Left renal cortex interstitium (tissue), 4 donors: ENCODE measurements at places on chromosomes 5 and 9. TPM values are rescaled to one million over a fixed set of nuclear protein-coding genes. Genes with fewer than 3 reads are reported as not detected.

DNA sequence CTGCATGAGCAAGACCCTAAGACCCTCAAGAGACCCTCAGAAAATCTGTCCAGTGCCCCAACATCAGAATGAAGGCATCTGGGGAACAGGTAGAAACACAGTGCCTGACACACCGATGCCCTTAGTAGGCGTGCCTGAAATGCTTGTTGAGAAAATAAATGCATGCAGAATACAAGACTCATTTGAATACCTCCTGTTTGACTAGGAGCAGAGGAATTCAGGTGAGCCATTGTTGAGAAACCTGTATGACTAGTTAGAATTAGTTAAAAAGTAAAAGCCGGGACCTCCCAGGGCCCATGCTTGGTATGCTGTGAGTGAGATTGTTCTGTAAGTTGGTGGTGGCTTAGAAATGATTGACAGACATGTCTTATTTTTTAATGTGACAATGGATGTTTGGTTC lies 55.0 kb downstream of the WWC1 start:
- DNase-seq: no peak

DNA sequence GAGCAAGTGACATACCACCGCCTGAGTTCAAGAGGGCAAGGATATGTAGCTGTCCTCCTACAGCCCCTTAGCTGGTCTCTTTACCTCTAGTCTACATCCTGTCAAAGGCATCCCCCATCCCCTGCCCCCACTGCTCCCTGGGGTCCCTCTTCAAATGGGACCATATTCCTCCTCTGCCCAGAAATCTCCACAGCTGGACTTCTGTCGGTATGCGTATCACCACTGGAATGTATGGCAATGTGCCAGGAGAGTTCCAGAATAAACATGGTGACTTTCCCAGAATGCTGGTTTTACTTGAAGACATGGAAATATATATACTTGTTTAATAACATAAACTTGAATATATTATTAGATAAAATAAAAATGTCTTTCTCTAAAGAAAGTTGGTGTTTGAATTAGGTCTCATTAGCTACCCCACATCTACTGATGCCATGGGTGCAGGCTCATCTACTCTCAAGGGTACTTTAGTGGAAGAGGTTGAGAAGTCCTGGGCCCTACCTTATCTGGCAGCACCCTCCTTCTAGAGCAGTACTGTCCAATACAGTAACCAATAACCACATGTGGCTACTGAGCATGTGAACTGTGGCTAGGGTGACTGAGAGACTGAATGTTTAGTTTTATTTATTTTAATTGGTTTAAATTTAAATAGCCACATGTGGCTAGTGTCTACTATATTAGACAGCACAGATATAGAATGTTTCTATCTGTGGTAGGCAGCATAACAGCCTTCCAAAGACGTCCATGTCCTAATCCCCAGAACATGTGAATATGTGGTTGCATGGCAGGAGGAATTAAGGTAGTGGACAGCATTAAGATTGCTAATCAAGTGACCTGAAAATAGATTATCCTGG lies 181.7 kb upstream of the SLC30A5 start:
- DNase-seq: no peak

DNA sequence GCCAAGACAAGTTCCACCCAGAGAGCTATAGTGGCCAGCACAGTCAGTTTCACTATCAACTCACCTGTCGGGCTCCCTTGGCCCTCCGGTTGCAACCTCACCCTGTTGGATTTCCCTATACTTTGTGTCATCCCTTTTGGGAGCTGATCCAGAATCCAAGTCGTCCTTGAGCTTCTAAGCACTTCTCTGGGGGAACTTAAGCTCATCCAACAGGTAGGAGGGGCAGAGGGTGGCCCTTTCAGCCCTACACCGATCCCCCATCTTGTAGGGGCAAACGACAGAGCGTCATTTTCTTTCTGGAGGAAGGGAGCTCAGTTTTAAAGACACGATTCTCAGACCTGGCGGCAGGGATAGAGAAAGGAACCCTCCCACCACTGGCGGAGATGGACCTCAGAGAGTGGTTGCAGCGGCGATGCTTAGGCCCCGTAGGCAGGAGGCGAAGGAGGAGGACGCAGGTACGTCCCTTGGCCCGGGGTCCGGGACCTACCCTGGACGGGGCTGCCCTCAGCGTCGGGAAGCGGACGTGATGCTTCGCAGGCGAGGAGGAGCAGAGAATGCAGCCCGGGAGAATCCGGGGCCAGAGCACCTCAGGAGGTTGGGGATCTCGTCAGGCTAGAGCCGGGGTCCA lies 519 bp downstream of the ZER1 start:
- peak; percentile 11 for DNase-seq

DNA sequence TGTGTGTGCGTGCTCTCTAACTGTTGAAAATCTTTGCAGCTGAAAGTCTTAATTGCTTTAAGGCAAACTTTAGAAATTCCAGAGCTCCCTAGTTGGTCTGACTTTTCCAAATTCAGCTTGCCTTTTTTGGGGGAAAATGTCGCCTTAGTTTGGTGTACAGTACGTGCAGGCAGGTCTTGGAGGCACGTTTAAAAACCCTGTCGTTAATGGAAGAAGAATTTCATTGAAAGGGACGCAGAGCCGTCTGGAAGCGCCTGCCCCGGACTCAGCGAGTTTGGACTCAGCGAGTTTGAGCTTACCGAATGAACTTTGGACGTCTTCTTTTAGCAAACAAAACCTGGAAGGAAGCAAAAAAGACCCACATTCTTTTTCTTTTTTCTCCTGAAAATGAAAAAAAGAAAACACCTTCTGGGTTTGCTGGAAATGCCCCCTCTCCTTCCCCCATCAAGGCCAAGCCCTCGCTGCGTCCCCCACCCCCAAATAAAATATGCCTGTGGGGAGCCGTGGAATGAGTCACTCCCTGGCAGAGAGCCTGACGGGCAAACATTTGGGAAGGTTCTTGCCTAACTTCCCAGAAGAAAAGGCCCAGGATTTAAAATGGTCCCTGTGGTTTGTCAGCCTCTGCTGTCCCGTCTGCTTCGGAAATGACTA lies 1.5 kb downstream of the NEK6 start:
- DNase-seq: no peak

GRCh38 chr5:42108468-42108867 lies 183.4 kb downstream of the FBXO4 start:
- no peak for DNase-seq

- DNase-seq: peak; percentile 46
These were observed 206.6 kb downstream of the SPOCK1 start for GRCh38 chr5:137292461-137293027.

DNA sequence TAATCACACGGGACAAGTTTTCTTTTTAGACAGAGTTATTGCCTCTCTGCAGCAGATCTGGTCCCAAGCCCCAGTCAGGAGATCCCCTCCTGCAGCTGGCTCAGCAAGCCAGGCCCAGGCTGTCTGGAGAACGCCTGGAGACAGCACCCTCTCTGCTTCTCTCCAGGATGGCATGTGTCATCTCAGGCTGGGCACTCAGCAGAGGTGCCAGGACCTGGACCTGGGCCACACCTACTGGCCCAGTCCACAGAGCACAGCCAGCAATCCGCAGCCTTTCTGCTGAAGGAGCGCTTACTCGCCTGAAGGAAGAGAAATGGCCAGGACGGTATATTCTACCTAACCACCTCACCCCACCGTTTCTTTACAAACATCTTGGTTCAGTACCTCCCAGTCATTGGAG lies 4.7 kb upstream of the TBC1D9B start:
- no peak for DNase-seq

GRCh38 chr5:123422433-123423277 lies 548 bp downstream of the CEP120 start:
- peak; percentile 44 for DNase-seq

DNA sequence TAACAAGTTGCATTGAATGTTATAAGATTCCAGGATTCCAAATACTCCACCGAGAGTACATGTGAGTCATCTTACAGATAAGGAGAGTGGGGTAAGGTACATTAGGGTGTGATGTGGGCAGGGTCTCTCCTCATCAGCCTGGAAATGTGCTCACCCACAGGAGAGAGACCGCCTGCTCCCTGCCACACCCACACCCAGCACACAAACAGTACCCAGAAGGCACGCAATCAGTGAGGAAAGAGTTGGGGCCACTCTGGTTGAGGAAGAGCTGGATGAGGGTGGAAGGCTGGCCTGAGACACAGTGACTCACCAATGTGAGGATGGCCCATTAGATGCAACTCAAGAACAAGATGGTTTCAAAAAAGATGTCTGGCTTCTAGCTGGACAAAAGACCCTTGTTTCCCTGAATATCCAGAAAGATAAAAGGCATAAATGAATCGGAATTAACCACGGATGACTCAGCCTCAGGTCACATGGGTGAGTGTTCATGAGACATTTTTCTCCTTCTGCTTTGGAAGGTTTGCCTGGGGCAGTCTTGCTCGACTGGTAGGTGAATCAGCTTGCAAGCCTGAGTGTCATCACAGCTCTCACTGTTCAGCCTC lies 51.1 kb upstream of the LHFPL2 start:
- no peak for DNase-seq

DNA sequence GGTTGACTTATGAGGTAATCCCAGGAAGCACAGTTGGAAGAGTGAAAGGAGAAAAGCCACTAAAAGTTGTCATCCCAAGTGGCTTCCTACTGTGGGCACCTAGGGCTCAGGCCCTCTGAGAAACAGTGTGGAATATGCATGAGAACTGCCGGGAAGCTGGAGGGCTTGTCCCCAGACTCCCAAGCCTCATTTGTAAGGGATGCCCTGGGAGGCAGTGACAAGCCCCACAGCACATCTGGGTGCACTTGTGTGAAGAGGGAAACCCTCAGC lies 64.5 kb downstream of the SFXN1 start:
- no peak for DNase-seq

DNA sequence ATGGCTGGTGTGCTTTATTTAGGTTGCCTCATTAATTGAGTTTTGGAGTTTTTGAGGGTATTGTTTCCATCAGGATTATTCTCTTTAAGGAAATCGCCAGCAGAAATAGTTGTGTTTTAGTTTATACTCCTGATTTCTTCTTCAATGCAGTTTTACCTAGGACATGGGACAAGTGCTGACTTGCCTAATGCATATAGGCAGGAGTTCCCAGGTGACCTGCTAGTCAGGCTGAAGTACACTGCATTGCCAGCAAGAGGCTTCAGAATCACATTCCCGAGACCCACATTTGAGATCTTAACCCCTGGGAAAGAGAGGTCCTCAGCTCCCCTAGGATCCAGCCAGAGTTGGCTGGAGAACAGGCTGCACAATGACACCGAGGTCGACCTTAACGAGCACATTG lies 1.5 kb upstream of the OR1N2 start:
- DNase-seq: no peak

DNA sequence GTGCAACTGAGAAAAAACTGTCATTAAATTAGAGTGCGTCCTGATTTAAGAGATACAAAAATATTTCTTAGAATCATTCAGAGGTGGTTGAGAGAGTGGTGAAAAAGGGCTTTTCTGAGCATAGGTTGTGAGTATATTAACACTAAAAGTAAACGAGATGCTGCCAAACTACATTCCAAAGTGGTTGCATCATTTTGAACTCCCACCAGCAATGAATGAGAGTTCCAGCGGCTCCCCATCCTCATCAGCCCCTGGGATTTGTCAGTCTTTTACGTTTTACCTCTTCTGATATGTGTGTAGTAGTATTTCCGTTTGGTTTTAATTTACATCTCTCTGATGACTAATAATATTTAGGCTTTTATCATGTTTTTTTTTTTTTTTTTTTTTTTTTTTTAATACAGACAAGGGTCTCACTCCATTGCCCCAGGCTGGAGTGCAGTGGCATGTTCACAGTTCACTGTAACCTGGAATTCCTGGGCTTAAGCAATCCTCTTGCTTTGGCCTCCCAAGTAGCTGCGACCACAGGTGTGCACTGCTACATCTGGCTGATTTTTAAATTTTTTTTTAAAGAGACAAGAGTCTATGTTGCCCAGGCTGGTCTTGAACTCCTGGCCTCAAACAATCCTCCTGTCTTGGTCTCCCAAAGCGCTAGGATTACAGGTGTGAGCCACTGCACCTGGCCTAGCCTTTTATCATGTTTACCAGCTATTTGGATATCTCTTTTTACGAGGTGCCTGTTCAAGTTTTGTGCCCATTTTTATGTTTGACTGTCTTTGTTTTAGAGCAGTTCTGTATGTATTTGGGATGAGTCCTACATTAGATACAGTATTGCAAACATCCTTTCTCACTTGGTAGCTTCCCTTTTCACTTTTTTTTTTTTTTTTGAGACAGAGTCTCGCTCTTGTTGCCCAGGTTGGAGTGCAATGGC lies 17.0 kb downstream of the PRRT1B start:
- DNase-seq: no peak

DNA sequence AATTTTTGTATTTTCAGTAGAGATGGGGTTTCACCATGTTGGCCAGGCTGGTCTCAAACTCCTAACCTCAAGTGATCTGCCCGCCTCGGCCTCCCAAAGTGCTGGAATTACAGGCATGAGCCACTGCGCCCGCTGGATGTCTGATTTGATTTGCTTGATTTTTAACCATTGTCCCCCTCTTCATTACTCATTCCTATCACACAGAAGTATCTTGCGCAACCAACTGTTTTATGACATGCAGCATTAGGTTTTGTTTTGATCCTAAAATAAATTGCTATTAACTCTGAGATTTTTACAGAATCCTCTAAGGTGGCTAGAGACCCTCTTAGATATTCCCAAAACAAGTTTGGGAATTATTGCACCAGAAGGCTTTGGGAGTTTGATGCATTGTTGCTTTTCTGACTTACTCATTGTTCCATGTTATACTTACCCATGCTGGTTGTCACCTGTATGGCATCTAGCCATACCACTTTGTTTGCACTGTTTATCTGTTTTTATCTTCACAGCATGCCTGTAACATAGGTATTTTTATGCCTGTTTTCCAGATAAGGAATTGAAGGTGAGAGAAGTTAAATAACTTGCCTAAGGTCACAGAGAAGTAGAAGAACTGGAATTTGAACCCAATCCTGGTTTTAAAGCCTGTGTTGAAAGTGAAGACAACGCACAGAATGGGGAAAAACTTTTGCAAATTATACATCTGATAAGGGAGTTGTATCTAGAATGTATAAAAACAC lies 35.9 kb upstream of the PWWP2A start:
- no peak for DNase-seq

DNA sequence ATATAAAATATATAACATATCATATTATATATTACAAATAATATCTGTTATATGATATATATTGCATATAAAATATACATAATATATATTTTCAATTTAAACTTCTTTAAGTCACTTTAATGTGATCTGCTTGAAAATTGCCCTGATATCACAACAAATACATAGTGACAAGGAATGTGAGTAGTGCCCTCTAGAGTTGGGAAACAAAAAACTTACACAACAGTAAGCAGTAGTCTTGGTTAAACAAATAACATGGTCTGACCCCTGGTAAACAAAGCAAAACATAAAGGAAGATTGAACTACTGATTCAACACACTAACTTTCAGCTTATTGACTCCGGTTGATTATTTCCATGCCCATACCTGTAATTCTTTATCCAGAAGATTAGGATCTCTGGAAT lies 188.3 kb upstream of the NMUR2 start:
- no peak for DNase-seq

DNA sequence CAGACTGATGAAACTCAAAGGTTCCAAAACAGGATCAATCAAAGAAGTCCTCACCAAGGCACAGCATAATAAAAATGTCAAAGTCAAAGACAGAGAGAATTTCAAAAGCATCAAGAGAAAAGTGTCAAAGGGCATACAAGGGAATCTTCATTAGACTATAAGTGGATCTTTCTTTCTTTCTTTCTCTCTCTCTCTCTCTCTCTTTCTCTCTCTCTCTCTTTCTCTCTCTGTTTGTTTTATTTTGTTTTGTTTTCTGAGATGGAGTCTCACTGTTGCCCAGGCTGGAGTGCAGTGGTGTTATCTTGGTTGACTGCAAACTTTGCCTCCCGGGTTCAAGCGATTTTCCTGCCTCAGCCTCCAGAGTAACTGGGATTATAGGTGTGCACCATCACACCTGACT lies 148.3 kb upstream of the CD180 start:
- DNase-seq: no peak

GPR151 gene
- not detected for polyA plus RNA-seq

HTR1A gene
- polyA plus RNA-seq: not detected

OR1J2 gene
- polyA plus RNA-seq: not detected

GADD45G gene
- 3.3 TPM for polyA plus RNA-seq

SLC6A19 gene
- 35.4 TPM for polyA plus RNA-seq
